ENCODE measurements at places on chromosomes 5 and 9. TPM values are rescaled to one million over a fixed set of nuclear protein-coding genes. Genes with fewer than 3 reads are reported as not detected.

Gene PDZD2
- total RNA-seq, result 7.4 TPM

Gene GDF9
- not detected for total RNA-seq

DNA sequence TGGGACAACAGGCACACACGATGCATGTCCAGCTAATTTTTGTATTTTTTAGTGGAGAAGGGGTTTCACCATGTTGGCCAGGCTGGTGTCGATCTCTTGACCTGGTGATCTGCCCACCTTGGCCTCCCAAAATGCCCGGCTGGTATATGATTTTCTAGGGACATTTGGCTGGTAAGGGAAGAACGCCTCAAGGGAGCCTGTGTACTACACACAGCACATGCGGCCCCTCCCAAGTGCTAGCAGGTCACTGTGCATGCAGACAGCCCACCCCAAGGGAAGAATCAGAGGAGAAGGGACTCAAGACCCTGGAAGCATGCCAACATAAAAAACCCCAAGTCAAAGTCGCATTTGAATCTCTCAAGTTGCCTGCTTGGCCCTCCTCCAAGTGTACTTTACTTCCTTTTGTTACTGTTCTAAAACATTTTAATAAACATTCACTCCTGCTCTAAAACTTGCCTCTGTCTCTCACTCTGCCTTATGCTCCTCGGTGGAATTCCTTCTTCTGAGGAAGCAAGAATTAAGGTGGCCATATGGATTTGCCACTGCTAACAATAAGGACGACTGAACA lies 24.3 kb upstream of the OTULINL start:
- no peaks in the 10 kb centered on the region for H3K27me3 ChIP-seq
- H3K36me3 ChIP-seq, result no peaks in the 10 kb centered on the region

- no peaks in the 10 kb centered on the region for H3K36me3 ChIP-seq
- H3K27me3 ChIP-seq, result no peaks in the 10 kb centered on the region
- no peak for DNase-seq
- no peak overlapping the region for H3K4me3 ChIP-seq
- H3K4me1 ChIP-seq, result no peaks in the 10 kb centered on the region
- H3K27ac ChIP-seq, result no peak overlapping the region
These were observed 205.9 kb upstream of the CD180 start for GRCh38 chr5:67402526-67402925.

- peak overlapping the region; percentile 39 for H3K4me3 ChIP-seq
- H3K27ac ChIP-seq, result peak overlapping the region; percentile 83
- H3K4me1 ChIP-seq, result peaks cover 26% of the 10 kb centered on the region
- no peaks in the 10 kb centered on the region for H3K36me3 ChIP-seq
- no peaks in the 10 kb centered on the region for H3K27me3 ChIP-seq
These were observed 9.9 kb upstream of the CXXC5 start for GRCh38 chr5:139638090-139638735.

Gene PDE6A
- total RNA-seq, result not detected

GRCh38 chr5:1474866-1475543 lies 29.8 kb upstream of the SLC6A3 start:
- no peak overlapping the region for H3K27ac ChIP-seq
- no peaks in the 10 kb centered on the region for H3K36me3 ChIP-seq
- no peaks in the 10 kb centered on the region for H3K4me1 ChIP-seq
- no peak for DNase-seq

Gene CERCAM
- total RNA-seq, result 7.4 TPM

DNA sequence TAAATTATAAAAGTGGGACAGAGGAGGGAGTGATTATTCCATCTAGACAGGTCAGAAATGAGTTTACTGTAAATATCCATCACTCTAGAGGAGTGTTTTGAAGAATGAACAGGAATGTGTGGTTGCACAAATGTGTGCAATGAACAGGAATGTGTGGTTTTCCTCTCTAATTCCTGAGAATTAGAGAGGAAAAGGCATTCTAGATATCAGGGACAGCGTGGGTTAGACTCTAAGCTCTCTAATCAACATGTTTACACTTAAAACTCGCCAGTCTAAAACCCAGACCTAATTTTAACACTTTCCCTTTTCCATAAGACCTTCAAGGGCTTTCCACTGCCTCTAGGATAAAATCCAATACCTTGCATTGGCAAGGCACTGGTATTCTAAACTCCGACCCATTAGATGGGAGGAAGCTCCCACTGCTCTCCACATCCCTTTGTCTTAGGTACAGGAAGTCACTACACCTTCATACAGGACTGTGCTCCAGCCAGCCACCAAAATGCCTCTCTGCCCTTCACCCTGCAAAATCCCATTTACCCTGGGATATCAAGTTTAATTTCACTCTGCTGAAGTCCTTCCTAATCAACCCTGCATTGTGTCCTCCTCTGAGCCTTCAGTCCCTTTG lies 67.9 kb downstream of the NFIB start:
- H3K27me3 ChIP-seq, result no peaks in the 10 kb centered on the region
- H3K4me1 ChIP-seq, result no peaks in the 10 kb centered on the region
- no peak overlapping the region for H3K27ac ChIP-seq
- no peak for DNase-seq
- no peak overlapping the region for H3K4me3 ChIP-seq

- H3K4me3 ChIP-seq, result no peak overlapping the region
- H3K27me3 ChIP-seq, result no peaks in the 10 kb centered on the region
- DNase-seq, result no peak
- H3K4me1 ChIP-seq, result no peaks in the 10 kb centered on the region
These were observed 77.4 kb downstream of the MSX2 start for GRCh38 chr5:174801798-174802197.

Gene LEAP2
- total RNA-seq, result 20.1 TPM

- no peak overlapping the region for H3K27ac ChIP-seq
- no peaks in the 10 kb centered on the region for H3K27me3 ChIP-seq
- no peak overlapping the region for H3K4me3 ChIP-seq
- DNase-seq, result no peak
- H3K36me3 ChIP-seq, result no peaks in the 10 kb centered on the region
These were observed 383.2 kb upstream of the SGCD start for GRCh38 chr5:155943516-155944407.

Data from Peyer's patch (tissue), 4 donors.